ENCODE measurements at places on chromosomes 7 and 10.
A peak's percentile ranks its signal among the peaks of the same experiment; 100 is the strongest.

GRCh38 chr7:134527979-134528371, 608 bp downstream of the AKR1B10 start:
- DNase-seq, result no peak

- DNase-seq, result no peak
Measured at GRCh38 chr10:118311505-118311904, 30.6 kb downstream of the FAM204A start.

DNA sequence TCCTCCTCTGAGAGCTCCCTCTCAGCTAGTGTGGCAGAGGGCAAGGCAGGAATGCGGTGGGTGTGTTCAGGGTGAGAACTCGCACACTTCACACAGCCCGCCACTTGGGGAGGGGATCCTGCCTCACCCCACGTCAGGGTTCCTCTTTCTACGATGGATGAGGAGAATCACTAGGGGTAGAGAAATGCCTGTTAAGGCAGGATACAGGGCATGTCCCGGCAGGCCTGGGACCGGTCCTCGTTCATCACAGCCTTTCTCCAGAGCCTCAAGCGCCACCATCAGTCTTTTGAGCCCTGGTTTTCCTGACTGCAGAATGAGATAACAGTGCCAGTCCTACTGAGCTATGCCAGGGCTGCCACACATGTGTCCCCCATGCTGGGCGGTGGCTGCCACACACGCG, 546.7 kb upstream of the ADARB2 start:
- DNase-seq, result no peak

DNA sequence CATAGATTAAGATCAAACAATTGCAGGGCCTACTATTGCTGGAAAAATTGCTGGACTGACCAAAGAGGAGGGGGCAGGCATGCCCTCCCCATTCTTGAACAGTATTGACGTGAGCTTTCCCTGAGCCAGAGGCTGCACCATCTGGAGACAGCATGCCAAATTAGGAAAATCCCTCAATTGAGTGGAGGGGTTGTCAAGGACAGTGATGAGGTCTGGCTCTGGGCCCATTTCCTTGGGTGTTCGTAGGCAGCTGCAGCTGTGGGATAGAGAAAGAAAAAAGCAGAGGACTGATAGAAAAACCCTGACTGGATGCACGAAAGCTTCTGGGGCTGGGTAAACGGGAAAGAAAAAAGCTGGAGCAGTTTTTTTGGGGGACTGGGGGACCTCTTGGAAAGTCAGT, 22.8 kb upstream of the ORC5 start:
- DNase-seq, result no peak

DNA sequence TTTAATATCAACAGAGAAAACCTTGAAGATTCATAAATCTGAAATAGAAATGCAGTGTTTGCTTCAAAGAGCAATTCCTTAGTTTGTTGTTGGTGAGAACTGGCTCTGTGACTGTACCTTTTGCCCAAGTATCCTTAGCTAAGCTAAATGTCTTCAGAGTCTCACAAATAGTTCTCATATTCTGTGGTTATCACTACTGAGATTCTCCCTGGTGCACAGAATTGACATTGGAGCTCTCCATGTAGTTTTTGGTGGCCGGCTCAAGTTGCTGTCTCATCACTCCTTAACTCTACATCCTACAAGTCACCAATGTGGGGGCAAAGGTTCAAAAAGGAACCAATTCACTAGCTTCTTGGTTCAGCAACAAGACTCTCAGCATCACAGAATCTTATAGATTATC, 780.3 kb downstream of the LRMDA start:
- no peak for DNase-seq

- no peak for DNase-seq
Measured at GRCh38 chr7:7895004-7895650, 73.5 kb upstream of the GLCCI1 start.

DNA sequence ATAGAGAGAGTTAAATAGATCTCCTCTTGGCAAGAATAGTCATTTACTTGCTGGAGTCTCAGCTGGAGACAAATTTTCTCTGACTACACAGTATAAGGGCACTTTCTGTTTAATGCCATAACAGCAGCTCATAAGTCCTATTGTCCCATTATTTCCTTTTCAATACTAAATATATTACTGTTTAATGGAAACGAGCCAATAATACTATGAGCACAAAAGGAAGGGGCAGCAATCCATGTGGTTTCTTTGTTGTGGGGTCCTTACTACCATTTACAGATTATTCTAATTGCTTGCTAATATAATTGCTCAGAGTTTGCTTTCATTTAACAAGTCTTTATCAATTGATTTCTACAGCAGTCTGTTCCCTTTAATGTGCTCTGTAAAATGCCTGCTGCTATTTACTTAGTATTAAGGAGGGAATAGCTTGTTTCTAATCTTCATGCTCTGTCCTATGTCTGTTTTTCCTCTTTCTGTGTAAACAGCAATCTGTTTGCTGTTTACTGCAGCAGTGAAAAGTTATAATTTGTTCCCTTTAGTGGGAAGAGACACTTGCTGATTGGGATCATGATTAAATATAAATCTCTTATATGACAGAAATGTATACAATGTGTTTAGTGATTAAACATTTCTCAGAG, 296.2 kb upstream of the SMIM30 start:
- no peak for DNase-seq

GRCh38 chr7:25050223-25050622, 70.2 kb upstream of the OSBPL3 start:
- no peak for DNase-seq

GRCh38 chr10:8921568-8921967, 867.1 kb downstream of the GATA3 start:
- no peak for DNase-seq

DNA sequence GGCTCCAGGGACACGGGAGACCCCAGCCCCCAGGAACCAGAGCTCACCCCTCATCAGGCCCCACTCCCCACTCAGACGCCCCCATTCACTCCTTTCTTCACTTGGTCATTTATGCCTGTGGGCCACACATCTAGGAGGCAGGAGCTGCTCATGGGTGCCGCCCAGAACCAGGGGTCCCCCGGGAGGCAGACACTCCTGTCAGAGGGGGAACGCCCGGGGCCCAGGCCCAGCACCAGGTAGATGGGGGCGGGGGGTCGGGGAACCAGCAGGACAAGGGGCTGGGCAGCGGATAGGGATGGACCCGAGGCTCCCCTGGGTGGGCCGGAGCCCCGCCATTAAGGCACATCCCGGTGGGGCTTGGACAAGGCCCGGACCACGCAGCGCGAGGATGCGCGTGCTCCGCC, 11.8 kb downstream of the CALY start:
- no peak for DNase-seq

- no peak for DNase-seq
Measured at GRCh38 chr10:100826661-100826982, 81.2 kb downstream of the PAX2 start.

GRCh38 chr7:28793381-28794085, 164.6 kb downstream of the TRIL start:
- no peak for DNase-seq

DNA sequence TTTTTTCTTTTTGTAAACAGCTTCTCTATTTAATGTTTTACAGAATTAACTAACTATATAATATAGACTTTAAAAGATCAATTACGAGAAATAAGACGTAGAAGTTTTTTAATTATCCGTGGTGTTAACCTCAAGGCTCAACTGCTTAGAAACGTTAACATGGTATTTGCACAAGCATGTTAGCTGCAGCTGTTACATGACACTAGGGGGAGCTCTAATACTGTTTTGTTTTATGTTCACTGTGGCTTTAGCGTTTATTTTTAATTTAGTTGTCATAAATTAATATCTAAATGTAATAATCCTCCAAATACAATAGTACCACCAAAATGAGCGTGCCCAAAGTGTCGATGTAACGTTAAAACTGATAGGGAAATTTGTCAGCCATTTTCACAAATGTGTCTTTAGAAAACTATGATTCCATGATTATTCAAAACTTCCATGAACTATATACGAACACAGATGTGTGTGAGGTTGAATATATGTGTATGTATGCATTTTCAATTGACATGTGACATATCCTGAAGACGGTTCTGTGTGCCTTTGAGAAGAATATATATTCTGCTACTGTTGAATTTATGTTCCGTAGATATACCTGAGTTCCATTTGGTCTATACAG, 828.8 kb upstream of the MBL2 start:
- DNase-seq, result no peak

GRCh38 chr7:1873857-1874589, 203.9 kb downstream of the ELFN1 start:
- no peak for DNase-seq

- no peak for DNase-seq
Measured at GRCh38 chr10:131654471-131655087, 246.2 kb upstream of the PPP2R2D start.

DNA sequence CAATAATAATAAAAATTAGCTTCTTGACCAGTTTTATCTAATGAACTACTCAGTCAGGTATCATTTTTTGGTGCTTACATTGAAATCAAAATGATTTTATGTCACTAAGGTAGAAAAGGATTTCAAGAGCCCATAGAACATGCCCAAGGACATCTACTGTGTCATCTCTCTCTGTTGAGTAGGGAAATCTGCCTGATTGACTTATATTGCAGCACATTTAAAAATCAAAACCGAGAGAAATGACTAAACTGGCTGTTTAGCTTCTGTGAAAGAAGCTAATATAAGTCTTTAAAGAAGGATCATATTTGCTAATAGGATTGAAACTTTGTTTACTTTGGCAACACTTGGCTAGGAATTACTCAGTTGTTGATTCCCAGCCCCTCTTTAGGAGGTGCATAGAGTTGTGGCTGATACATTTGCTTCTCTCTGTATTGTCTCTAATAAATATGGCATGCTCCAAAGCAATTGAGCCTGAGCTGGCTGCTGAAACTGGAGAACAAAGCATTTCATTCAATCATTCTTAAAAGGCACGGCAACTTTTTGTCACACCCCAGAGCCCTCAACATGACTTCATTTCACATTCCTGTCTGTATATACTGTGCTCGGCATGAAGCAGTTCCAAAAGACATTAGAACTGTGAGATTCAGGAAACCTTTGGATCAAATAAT, 1096.9 kb upstream of the POT1 start:
- DNase-seq, result no peak

GRCh38 chr10:75650648-75651047, 219.2 kb downstream of the LRMDA start:
- no peak for DNase-seq

GRCh38 chr7:150420242-150420641, 30.2 kb upstream of the GIMAP8 start:
- DNase-seq, result no peak

DNA sequence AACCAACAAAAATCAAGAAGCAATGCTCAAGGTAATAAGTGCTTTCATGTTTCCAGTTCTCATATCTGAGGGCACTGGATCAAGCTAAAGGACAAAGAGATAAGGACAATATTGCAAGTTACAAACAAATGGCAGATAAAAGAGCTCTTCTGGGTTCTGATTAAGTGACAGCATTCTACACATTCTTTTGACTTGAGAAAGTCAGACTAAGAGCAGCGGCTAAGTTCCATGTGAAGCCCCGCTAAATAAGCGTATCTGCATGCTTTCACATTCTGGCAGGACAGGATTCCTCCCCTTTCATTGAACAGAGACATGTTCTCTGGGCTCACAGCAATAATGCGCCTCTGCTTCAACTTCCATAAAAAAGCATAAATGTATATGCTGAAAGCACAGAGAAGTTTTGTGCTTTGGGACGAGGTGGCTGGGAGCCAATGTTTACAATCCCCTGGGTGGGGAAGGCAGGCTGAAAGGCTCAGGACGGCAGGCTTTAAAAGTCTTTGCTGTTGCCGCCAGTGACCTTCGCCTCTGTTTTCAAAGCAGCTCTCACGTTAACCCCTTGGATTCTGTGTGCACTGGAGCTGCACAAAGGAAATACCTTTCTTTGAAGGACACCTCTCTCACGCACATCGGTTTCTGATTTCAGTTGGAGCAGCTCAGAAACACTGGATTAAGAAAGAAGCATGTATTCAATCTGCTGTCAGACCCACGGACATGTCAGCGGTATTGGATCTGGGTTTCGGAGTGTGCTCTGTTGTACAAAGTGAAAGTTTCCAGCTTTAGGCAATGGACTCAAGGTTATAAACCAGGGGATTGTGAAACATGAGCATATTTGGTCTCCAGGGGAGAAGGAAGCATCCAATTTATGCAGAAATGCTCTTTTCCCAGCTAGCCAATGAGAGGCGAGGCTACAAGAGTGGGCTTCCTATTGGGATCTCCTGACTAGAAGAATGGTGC, 105.4 kb upstream of the FAM133B start:
- no peak for DNase-seq

DNA sequence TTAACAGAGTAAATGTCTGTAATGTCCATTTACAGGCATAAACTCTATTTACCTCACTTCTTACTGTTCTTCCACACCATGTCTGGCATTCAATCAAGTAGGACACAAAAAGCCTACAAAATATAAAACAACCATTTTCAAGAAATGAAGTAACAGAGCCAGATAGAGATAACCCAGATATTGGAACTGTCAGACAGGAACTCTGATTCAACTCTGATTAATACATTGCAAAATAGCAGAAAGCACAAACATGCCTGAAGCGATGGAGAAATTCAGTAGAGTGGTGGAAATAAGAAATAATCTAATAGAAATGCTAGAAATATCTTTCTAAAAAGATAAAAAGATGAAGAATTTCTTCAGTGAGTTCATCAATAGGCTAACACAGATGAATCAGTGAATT, 964.4 kb downstream of the PCDH15 start:
- DNase-seq, result no peak

- no peak for DNase-seq
Measured at GRCh38 chr7:123773481-123773880, 24.7 kb upstream of the WASL start.

DNA sequence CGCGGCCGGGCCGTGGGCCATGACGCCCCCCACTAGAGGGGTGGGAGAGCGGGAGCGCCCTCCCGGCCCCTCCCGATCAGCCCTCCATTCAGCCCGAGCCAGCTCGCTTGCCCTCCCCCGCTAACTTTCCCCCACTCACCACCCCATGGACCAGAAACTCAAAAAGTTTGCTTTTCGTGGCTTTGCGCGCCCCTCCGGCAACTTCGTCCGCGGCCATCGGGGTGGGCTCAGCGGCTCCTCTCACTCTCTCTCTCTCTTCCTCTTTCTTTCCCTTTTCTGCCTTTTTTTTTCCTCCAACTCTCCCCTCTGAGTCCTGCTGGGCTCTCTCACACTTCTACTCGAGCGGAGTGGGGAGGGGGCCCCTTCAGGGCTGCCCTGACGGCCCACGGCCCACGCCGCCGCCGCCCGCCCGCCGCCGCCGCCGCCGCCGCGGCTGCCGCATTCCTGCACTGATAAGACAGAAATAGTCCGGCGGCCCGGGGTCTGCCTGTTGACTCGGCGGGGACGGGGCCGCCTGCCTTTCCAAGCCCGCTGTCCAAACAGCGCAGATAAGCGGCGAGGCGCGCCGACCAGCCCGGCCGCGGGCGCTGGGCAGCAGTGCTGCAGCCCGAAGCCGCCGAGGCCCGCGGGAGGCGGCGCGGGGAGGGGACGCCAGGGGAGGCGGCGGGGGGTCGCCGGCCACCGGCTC, at the start of gene SMARCD3:
Gene SMARCD3, minus strand, starts transcription at position 349 of the 688 bp plus-strand sequence. Its CDS starts 132 bp downstream, at position 217.
- peak; percentile 61 for DNase-seq

- no peak for DNase-seq
Measured at GRCh38 chr10:51767103-51767763, 67.8 kb upstream of the CSTF2T start.

GRCh38 chr7:158013085-158013668, 574.4 kb downstream of the PTPRN2 start:
- DNase-seq, result no peak

GRCh38 chr10:89549510-89549909, 14.1 kb upstream of the SLC16A12 start:
- DNase-seq, result no peak

Data from caudate nucleus (tissue), 63 donors.